Activated T-cell treated with anti-CD3 and anti-CD28 coated beads for 24 hours (primary cell): ENCODE measurements at places on chromosomes 1 and 21.

DNA sequence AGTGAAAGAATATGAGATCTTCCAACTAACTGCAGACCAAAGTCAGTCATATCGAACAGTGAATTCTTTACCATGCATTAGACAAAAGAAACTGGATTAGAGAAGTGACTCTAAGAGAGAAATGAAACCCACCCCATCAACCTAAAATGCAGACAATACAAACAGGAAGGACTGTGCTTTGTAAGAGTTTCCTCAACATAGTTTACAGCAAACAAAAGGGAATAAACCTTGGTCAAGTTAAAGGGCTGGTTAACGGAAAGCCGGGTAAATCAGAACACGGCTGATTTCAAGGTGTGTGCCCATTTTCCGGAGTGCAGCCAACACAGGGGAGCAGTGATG is 39.2 kb downstream of the SIPA1L2 start:
- DNase-seq = no peak

DNA sequence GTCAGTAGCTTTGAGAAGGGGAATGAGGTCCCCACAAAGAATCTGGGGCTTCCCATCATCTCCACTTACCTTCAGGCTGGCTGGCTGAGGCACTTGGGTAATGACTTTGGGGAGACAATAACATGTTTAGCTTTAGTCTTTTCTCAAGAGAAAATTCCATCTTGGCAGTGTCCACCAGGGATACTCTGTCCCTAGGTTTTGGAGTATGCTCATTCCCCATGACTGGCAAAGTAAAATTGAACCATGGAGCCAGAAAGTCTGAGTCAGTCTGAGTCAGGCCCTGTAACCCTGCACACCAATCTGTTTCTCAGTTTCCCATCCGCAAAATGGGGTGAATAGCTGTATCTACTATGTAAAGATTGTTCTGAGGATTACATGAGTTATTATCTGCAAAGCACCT is 28.2 kb downstream of the RUNX1 start:
- DNase-seq = no peak

DNA sequence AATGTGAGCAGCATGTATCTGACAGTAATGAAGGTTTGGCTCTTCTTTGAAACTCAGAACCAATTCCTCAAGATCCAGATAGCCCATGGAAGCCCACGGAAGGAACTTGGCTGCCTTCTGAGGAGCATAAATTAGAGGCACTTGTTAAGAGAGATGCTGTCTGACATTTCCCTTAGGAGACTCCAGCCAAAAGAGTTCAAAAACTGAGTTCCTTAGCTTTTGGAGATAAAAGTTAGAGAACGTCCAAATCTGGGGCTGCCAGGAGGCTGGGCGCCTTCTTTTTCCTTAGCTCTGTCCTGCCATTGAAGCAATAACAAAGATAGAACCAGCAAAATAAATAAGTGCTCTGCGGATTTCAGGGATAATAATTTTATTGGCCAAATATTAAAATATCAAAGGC is 439.6 kb upstream of the USP24 start:
- DNase-seq = no peak

DNA sequence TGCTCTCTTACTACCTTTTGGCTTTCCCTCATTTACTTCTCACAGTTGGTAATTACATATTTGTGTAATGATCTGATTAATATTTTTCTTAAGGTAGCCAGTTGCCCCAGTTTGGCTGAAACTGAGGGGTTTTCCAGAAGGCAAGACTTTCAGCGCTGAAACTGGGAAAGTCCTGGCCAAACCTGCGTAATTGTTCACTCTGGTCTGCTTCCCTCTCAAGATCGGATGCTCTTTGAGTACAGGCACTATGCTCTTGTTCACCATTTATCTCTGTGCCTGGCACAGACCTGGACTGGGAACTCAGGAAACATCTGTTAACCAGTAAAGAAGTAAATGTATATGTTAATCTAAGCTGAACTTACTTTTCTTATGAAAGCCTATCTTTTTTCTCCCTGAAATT is 209.6 kb upstream of the HOOK1 start:
- DNase-seq = no peak

- no peak for DNase-seq
These were observed at the start of gene S100A8 for GRCh38 chr1:153390938-153391710. Gene S100A8 (minus strand): TSS chr1:153391073. CDS start chr1:153390535, 538 bp downstream.

- DNase-seq = no peak
These were observed 69.3 kb upstream of the BCAR3 start for GRCh38 chr1:93750955-93751354.

GRCh38 chr1:84083307-84083706 is 60.8 kb upstream of the PRKACB start:
- DNase-seq = no peak

GRCh38 chr1:68112835-68113243 is 62.4 kb upstream of the DIRAS3 start:
- DNase-seq = no peak

DNA sequence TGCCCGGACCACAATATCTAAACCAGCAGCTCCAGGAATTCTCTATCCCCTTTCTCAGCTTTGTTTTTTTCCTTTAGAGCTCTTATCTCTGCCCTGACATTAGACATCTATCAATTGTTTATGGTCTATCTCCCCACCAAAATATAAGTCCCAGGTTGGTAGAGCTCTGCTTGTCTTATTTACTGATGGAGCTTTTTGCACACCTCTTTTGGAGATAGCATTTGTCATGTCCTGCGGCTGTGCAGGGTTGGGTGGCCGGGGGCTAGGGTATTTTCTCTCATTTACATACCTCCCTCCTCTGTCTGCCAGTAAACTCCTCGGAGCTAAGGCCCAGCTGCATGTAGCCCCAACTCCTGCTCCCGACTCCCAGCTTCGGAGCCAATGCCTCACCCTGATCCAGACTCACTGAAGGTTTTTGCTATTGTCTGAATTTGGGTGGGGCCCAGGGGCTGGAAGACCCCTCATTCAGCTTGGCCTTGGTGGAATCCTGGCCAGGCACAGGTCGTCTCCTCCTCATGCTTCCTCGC is 11.1 kb upstream of the PDE9A start:
- DNase-seq = no peak

GRCh38 chr1:151689494-151689893 is 27.1 kb downstream of the CELF3 start:
- DNase-seq = no peak

- DNase-seq = no peak
These were observed 97.8 kb downstream of the SCMH1 start for GRCh38 chr1:41144285-41144684.

DNA sequence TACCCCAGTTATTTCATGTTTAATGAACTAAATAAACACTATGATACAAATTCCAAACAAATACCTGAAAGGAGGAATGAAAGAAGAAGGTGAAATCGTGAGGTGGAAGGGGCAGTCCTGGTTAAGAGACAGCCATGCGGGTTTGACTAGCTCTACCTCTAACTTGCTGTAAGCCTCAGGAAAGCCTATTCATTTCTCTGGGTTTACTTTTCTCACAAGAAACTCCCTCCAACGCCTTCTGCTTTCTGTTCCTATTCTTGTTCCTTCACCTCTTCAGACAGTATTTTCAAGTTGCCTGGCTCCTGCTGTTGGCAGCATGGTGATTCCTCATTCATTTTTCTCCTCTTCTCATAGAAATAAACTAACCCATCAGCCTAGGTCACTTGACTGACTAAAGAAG is 92.4 kb downstream of the NTPCR start:
- no peak for DNase-seq

DNA sequence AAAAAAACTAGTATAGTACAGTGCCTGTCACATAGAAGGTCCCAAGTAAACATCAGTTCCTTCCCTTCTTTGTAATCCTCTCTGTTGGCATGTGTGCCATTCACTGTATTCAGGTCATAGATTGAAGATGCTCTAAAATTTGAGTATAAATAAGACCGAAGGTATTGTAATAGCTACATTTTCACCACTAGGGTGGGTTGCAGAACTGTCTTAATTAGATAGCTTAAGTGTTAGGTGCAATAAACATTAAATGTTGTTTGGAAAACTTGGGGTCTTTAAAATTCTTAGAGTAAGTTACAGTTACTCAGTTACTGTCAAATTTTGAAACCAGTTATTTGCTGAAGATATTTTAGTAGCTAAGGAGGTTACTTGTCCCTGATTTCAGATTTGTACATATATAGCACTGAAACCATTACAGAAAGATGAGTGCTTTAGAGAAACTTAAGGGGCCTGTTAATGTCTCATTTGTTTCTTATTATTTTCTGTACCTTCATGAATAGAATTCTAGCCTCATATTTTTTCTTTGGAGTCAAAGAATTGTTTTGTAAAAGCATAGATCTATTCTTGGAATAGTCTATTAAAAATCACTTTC is 24.3 kb downstream of the PER3 start:
- no peak for DNase-seq

DNA sequence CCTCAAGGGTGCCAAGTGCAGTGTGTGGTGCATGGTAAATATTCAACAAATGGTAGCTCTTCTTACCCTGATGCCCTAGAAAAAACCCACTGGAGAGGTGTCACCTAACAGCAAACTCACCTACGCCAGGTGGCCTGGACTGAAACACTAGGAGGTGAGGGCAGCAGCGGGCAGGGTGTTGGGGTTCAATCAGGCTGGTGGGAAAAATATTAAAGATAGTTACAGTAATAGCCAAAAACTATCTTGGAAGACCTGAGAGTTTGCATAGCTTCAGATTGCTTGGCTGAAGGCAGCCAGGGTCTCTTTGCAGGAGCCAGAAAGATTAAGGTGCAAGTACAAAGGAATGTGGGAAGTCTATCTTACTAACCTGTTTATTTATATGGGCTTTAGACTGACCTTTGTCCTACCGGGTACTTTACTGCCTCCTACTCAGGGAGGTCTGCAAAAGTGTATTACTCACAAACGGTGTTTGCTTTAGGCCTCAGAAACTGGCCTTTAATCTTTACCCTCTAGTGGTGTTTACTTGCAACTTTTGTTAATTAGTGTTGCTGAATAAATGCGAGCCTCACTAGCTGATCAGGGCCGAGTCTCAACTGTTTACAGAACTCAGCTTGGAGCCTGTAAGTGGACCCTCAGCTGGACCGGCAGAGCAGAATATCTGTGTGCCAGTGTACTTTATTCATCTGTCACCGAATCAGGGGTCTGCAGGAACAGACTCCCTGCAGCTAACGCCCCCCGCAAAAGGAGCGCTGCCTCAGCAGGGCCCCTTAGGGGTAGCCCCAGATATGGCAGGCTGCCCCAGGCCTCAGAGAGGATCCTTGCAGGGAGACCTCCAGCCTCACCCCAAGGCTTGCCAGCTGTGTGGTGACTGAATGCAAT is 63.9 kb downstream of the SYF2 start:
- no peak for DNase-seq

DNA sequence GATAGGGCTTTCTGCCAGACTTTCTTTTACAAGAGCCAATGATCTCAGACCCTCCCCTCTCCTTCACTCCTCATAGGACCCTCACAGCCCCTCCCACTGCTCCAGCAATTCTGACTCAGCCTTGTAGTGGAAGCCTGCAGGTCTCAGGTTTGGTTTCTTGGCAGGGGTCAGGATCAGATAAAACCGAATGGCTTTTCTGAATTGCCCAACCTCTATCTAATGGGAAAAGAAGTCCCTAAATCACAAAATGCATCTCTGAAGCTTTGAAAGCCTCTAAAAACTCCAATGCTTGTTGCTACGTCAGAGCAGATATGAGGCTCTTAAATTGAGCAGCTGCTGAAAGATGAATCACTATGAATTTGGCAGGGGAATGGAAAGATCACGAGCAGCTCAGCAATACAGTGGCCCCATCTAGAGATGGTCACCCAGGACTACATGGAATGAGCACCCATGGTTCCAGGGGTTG is 74.5 kb downstream of the NID1 start:
- no peak for DNase-seq

GRCh38 chr1:180905927-180906326 is 6.8 kb upstream of the KIAA1614 start:
- no peak for DNase-seq

DNA sequence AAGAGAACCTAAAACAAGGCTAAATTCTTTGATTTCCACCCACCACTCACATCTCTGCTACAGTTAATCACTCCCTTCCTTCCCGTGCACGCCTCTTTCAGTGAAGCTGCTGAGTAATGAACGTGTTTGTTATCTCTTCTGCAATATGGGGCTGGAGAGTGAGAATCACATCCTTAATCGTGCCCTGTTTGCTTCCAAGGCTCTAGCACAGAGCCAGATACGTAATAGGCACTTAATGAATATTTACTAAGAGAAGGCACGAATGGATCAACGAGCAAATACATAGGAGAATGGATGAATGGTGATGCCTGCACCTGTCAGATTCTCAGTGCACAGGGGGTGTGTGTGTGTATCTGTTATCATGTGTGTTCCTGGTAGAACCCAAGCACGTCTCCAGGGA is 22.1 kb upstream of the FAM43B start:
- DNase-seq = no peak

- no peak for DNase-seq
These were observed 122.5 kb upstream of the CACYBP start for GRCh38 chr1:174877208-174877673.

GRCh38 chr1:228547464-228547792 is 60.2 kb downstream of the RNF187 start:
- no peak for DNase-seq

- DNase-seq = no peak
These were observed 18.8 kb downstream of the LAMB3 start for GRCh38 chr1:209633335-209633997.

DNA sequence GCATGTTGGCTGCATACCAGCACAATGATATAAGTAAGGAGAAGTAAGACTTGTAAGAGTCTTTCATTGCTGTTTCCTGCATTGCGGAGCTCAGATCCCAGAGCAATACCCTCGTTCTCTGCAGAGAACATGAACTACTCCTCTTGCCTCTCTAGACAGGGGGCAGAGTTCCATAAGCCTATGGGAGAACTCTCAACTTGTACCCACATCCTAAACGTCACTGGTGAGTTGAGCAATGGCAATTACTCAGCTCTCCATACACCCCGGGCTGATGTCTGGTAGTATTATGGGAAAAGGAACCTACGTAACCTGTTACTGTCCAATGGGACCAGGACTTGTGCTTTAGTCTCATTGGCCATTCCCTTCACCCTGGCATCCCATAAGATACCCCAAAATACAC is 27.3 kb upstream of the ZNF496 start:
- DNase-seq = no peak

GRCh38 chr1:153527023-153527682 is 8.6 kb downstream of the S100A6 start:
- no peak for DNase-seq

GRCh38 chr1:246587606-246588005 is 21.4 kb downstream of the CNST start:
- no peak for DNase-seq

DNA sequence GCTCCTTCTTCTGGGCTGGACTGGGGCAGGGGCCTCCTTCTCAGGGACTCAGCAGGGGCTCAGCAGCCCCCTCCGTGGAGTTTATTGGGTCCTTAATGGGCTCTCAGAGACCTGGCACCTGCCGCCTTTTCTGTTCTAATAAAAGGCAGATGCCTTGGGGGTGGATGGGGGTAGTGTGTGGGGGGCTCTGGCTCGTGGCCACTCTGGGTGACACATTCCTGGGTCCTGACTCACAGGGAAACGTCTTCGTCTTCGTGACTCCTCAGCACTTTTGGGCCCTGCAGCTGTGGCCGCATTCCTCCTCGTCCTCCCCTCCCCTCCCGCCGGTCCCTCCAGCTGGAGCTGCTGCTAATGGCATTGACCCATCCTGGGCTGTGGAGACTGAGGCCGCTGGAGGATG is 107.8 kb upstream of the WNT4 start:
- DNase-seq = no peak

- no peak for DNase-seq
These were observed 158.9 kb upstream of the JUN start for GRCh38 chr1:58942759-58943191.
